ENCODE measurements at places on chromosomes 2 and 18.
A peak's percentile ranks its signal among the peaks of the same experiment; 100 is the strongest.

DNA sequence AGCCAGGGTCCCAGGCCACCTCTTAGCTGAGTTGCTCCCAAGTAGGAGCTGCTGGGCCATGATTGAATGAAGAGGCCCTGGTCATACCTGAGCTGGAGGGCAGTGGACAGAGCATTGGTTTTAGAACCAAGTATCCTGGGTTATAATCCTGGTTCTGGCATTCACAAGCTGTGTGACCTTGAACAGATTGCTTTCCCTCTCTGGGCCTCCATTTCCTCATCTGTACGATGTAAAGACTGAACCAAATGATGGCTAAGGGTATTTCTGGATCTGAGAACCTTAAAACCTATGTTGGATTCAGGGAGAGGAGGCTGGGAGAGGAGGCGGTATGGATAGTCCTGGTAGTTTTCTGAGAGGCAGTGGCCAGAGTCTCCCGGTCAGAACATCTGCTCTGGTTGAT lies 31.0 kb downstream of the KCNK3 start:
- no peak for DNase-seq

DNA sequence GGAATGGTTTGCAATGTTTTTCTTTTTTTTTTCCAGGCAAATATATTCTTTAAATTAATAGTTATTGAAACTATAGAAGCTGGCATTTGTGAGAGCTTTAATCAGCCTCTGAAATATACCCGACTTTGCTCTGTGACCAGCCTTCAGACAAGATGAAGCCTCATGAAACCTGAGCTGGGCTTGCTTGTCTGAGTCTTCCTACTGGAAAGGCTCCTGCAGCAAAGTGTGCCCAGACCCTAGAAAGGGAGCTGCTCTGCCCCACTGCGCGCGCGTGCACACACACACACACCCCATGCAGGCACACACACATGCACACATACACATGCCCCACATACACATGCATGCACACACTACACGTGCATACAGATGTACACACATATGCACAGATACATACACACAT lies 203.3 kb upstream of the NT5C1B start:
- no peak for DNase-seq

- DNase-seq: no peak
Observed at GRCh38 chr2:224169847-224170246, 130.8 kb upstream of the SERPINE2 start.

DNA sequence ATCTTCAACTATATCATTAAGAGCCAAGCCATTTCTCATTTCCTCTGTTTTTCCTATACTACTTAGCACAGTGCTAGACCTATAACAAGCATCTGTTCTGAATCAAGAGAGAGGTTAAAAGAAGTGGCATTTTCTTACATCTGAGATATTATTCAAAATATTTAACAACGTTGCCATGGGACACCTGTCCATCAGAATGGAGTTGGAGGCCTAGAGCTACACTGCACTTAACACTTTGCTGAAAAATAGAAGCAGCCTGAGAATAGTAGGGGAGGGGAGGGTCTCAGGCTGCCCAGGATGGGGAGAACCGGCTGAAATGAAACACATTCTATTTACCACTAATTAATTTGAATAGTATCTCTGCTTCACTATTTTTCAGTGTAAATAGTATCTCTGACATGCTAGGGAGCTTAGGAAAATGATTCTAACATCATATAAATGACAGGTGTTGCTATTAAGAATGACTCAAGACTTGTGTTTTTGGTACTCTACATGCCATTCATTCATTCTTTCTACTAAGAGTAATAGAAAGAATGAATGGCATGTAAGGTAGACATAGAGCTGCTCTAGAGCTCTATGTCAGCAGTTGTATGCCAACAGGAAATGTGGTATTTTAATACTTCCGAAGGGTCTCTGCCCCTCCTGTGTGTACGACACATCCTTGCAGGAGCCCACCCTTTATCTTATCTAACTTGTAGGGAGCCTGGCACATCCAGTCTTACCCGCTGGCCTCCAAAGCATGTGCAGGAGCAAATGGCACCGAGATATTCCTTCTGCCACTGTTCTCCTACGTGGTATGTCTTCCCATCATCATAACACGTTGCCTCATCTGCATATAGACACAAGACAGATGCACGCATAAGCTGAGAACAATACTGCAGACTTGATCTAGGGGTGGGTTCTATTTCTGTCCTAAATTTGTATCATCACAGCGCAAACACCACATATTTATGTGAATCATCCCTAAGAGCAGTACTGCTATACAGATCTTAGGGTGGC lies 52.6 kb downstream of the ATIC start:
- no peak for DNase-seq

DNA sequence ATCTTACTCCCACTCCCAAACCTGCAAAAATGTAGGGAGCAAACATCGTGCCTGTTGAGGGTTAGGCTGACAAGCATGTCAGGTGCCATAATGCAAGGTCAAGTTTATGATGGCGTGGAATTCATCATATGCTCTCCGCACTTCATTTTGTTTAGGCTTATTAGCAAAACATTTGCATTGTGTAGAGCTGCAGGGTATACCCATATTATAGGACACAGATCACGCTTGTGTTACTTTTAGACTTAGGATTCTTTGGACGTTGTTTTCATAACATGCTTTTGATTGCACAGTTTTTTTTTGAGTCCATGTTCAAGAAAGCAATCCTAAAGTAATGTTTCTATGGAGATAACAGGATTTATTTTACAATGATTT lies 22.9 kb downstream of the MBP start:
- DNase-seq: no peak

DNA sequence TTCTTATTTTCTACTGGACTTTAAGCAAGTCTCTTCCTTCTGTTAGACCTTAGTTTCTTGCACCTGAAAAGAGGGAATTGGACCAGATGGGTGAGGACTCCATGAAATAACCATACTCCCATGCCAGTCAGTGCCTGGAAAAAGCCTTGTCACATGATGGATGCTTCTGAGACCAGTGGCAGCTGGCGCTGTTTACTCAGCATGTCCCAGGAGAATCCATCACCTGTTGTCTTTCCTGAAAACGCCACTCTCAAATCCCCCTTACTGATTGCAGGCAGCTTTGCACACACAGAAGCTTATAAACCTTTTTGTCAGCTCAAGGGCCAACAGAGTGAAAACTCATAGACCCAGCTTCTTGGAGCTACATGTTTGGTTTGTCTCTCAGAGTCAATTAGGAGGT lies 117.6 kb downstream of the POLE4 start:
- DNase-seq: no peak

- no peak for DNase-seq
Observed at GRCh38 chr18:68713131-68713530, 1.8 kb downstream of the TMX3 start.

GRCh38 chr2:9474361-9475057 lies at the start of gene IAH1:
Gene IAH1, plus strand, starts transcription at chr2:9474551. Its CDS starts 16 bp downstream, at chr2:9474567.
- DNase-seq: peak; percentile 62

DNA sequence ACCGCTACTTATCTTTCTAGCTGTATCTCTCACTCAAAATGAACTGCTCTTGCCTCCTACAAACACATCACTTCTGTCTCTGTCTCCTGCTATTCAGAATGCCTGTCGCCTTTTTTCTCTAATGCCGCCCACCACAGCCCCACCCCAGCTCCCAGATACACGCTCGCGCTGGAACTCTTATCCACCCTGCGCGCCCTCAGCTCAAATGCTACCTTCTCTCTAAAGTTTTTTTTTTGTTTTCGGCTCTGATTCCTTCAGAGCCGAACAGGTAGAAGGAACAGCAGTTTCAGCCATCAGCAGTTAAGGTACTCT lies 3.9 kb upstream of the SOS1 start:
- DNase-seq: no peak

- no peak for DNase-seq
Observed at GRCh38 chr2:43104763-43105162, 121.6 kb downstream of the ZFP36L2 start.

Measured in stimulated activated CD8-positive, alpha-beta memory T cell treated with anti-CD3 and anti-CD28 coated beads, Interleukin-2, amount 100 ng/mL, for 48 hours (primary cell).